ENCODE measurements at places on chromosomes 6 and 20.

GRCh38 chr6:147081076-147081609 lies 123.1 kb upstream of the STXBP5 start:
- no peak for DNase-seq

GRCh38 chr6:39684790-39685488 lies 40.3 kb downstream of the KIF6 start:
- DNase-seq, result no peak

DNA sequence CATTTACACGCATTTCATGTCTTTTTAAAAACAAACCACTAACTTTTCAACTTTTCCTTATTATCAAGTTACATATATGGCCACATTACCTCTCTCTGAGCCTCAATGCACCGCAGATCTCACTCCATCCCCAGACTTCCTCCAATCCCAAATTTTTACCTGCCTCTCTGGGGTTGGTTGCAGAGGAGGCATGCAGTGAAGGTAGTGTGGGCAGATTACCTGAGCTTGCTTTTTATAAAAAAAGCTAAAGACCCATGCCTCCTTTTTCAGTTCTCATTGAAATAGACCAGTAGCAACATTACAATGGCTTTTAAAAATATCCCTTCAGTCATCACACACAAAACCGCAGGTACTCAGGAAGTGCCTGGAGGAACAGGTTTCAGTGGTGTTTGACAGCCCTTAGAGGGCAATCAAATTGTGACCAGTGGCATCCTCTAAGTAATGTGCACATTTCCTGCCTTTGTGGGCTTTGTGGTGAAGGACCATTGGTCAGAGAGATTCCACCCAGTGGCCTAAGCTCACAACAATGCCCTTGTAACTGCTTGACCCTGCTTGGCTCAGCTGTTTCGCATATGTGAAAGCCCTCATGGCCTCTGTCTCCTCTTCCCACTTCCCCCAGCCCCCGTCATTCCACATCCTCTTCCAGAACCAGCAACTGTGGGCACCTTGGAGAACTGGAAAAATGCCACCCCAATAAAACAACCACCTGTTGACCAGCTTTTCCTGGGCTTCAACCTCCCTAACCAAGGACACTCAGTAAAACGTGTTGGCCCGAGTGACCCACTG lies 30.2 kb upstream of the IL17A start:
- peak; percentile 75 for DNase-seq

- DNase-seq, result peak; percentile 15
These were observed 39.4 kb upstream of the ARMH2 start for GRCh38 chr6:24838081-24838480.
